ENCODE measurements at places on chromosomes 2 and 18.

DNA sequence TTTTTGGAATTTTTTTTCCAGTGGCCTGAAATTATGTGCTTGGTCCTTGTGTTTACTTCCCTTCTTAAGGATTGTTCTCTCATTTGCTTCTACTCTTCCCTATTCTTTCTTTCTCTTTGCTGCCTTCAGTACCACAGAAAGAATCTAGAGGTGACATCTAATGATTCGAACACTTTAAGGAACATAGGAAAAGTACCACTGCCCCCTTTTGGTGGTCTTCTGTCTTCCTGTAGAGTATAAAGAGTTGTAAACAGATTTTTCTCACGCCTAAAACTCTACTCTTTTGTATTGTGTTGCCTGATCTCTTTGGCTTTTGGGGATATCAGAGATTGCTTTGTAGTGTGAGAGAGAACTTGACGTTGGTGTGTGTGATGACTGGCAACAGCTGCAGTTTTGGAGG lies 7.0 kb upstream of the SCTR start:
- DNase-seq: no peak

DNA sequence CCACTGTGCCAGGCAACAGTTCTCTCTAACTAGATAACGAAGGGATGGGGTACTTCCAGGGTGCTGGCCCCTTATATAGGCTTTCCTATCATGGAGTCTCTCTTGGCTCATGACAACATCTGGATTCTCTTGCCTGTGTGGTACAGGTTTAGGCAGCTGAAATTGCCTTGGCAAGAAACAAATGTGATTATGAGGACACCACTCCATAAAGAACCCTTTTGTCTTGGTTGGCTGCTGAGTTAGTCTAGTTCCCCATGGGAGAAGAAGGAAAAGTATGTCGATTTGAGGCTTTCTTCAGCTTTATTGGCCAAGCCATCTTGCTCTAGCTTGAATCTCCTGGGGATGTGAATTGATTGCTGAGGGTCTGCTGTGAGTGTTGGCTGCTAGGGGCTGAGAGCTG lies 76.3 kb upstream of the ZCCHC2 start:
- DNase-seq: no peak

- no peak for DNase-seq
These were observed 71.5 kb upstream of the EPB41L5 start for GRCh38 chr2:119941388-119941787.

DNA sequence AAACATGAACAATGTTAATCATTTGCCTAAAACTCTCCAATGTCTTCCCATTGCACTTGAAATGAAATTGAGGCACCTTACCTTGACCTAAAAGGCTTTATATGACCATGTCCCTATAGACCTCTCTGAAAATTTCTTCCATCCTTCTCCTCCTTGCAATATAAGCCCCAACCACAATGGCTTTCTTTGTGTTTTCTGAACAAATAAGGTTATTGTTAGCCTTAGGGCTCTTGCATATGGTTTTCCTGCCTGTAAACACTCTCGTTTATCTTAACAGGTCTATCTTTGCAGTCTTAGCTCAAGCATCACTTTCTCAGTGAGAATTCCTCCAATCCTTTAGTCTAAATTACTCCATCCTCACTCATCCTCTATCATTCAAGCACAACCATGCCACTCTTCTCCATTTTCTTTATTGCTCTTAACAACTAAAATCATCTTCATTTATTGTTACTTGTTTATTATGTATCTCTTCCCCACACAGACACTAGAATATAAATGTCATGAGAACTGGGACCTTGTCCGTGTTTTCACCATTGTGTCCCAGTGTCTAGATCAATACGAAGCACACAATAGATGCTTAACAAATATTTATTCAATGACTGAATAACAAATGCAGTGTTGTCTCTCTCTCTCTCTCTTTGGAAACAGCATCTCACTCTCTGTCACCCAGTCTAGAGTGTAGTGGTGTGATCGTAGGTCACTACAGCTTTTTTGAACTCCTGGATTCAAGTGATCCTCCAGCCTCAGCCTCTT lies 129.3 kb downstream of the RDH14 start:
- DNase-seq: no peak

GRCh38 chr2:132757676-132758075 lies 87.7 kb upstream of the LYPD1 start:
- no peak for DNase-seq

DNA sequence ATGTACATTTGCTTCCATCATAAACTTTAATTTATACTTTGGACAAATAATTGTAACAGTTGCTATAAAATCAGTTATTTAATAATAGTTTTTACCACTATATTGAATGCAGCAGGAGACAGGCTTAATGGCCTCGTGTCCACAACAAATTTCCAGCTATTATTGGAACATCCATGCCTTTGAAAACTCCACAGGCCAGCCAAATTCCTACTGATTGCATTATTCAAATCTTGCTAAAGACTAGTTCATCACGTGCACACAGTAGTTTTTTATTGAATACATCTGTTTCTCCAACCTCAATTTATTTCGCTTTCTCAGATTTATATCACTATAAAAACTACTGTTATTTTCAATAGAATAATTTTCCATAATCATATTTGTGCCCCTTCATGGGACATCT lies 18.4 kb upstream of the PTPRM start:
- DNase-seq: no peak

DNA sequence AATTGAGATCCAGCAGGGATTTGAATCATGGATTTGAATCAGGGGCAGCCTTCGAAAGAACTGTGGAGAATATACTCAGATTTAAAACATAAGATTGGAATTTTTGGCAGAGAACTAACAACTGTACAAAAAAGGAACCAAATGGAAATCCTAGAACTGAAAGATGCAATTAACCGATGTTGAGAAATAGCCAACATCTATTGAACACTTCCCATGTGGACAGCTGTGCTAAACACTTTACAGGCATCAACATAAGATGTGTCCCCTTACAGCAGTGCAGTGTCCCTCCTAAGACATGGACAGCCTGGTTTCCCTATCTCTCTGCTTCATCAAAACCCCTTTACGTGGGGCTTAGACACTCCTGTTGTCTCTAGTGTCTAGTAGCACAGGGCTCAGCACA lies 3.7 kb upstream of the IL1RN start:
- DNase-seq: peak; percentile 5

DNA sequence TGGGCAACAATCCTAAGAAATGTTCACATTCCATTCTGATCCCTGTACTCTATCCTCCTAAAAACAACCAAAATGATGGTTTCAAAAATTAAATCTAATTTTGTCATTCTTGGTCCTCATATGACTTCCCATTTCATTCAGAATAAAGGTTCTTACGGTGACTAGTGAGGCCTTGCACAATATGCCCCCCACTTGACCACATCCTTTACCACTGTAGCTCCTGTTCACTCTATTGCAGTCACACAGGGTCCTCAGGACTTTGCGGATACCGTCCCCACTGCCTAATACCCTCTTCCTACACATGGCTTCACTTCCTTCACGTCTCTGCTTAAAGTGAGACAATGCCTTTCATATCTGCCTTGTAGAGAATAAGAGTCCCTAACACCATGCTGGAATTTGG lies 1058.7 kb upstream of the KLHL29 start:
- DNase-seq: no peak

DNA sequence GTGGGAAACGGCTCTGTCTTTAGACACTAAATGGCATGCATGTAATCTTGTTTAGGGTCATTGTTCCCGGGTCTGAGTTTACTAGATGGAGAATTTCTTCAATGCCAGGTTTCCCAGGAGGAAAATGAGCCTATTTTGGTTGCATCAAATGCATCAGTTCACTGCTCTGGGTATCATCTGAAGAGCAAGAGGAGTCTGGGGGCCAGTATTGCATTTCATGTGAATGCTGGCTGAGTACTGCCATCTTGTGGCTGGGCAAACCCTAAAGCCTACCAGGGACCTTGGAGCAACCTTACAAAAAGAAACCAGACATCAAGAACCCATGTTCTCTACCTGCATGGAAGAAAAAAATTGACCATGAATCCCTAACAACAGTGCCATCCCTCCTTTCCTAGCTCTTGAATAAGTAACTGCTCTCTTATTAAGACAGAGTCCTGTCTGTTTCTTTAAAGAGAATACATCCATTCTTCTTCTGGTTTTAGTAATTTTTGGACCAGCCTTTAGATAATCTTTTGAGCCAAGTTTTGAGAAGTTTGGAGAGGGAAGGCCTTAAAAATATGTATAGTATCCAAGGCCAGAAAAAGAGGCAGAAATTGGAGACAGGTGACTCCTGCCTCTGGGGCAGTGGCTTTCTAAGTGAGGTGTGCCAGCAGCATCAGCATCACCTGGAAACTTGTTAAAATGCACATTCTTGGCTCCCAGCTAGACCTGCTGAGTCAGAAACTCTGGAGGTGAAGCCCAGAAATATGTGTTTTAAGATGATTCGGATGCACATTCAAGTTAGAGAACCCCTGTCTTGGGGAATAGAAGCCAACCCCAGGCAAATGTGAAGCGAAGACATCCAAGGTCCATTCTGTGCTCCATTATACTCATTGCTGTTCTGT lies 261.0 kb upstream of the CXCR4 start:
- peak; percentile 77 for DNase-seq

DNA sequence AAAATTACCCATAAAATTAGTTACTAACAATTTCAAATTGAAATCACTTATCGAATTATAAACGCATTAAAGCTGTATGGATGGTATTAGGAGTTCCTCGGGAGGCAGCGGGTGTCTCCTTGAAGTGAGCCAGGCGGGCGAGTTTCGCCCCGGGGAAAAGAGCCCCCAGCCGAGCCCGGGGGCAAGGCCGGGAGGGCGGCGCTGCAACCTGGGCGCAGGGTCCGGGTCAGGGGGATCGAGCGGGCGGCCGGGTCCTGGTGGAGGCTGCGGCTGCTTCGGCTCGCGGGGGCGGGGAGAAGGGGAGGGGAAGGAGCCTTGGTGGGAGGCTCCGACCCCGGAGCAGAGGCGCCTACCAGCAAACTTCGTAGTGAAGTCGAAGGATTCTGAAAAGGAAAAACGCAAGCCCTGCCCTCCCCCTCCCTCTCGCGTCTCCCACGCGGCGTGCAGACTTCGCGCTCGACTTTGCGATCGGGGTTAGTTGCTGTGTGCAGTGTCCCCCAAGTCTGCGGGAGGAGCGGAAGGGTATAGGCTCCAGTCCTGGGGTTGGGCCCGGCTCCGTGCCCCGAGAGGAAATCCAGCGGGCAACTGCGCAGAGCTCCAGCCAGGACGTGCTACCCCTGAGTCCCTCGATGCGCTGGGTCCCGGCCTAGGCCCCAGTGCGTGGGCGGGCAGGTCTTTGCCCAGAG lies 140.8 kb downstream of the MEIS1 start:
- peak; percentile 78 for DNase-seq

GRCh38 chr2:165060411-165060810 lies 105.1 kb upstream of the SLC38A11 start:
- DNase-seq: no peak

DNA sequence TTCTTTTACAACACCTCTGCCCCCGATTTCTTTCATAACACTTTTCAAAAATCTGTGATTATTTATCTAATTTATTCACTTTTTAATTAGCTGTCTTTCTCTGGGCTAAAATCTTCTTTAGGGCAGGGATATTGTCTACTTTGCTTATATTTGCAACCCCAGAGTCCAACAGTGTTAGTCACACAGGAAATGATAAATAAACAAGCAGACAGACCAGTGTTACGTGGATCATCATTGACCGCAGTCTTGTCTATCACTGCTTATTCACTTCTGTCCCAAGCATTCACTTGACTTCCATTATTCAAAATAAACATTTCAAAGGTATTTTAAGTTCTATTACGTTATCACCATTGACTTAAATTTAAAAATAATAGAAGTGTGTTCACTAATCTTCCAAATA lies 237.6 kb upstream of the UBE2E3 start:
- no peak for DNase-seq

DNA sequence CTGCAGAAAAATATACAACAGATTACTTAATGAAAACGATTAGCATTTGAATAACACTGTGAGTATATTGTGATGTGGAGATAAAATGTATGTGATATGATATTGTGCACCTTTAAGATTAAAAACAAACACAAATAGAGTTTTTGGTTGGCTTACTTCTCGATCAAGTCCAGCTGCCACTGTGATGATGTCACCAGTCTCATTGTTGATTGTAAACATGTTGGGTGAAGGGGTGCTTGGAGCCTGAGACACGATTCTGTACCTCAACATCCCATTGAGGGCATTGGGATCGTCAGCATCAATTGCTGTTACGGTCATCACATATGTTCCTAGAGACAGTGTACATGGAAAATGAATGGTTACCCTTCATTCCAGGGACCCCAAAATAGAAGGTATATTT lies 174.1 kb downstream of the CDH2 start:
- DNase-seq: no peak

- no peak for DNase-seq
These were observed 42.8 kb downstream of the CCDC102B start for GRCh38 chr18:68840554-68841263.

DNA sequence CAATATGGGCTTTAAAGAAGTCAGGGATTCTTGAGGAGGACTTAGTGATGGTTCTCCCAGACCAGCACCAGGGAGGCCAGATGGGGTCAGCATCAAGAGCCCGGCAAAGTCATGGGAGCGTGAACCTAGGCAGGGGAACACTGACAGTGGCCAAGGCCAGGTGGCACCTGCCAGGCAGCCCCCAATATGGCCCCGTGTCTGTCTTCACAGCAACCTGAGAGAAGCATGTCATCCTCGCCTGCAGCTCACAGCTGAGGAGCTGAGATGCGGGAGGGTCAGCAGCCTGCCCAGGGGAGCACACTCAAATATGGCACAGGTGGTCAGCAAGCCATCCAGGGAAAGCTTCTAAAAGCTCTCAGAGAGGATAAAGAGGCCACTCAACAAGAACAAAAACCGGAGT lies 105.7 kb upstream of the GPC1 start:
- peak; percentile 39 for DNase-seq
